ENCODE measurements at places on chromosomes 11 and 22.

DNA sequence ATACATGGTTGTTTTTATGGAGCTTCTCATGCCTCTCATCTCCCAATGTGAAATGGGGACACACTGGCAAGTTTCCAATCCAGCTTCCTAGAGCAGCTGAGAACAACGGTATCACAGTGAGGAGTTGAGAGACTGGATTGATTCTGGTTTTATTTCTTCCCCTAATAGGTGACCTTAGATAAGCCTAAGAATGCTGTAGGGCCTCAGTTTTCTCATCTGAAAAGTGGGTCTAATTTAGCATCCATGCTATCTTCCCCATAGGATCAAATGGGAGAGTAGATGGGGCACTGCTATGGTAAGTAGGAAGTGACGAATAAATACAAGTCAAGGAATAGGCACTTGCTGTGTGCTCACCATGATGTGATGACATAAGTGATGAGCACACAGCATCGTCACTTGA is 61.1 kb upstream of the PHOX2A start:
- H3K27ac ChIP-seq, result no peak overlapping the region
- H3K4me3 ChIP-seq, result no peak overlapping the region
- no peaks in the 10 kb centered on the region for H3K36me3 ChIP-seq
- H3K27me3 ChIP-seq, result no peaks in the 10 kb centered on the region
- H3K4me1 ChIP-seq, result no peaks in the 10 kb centered on the region

DNA sequence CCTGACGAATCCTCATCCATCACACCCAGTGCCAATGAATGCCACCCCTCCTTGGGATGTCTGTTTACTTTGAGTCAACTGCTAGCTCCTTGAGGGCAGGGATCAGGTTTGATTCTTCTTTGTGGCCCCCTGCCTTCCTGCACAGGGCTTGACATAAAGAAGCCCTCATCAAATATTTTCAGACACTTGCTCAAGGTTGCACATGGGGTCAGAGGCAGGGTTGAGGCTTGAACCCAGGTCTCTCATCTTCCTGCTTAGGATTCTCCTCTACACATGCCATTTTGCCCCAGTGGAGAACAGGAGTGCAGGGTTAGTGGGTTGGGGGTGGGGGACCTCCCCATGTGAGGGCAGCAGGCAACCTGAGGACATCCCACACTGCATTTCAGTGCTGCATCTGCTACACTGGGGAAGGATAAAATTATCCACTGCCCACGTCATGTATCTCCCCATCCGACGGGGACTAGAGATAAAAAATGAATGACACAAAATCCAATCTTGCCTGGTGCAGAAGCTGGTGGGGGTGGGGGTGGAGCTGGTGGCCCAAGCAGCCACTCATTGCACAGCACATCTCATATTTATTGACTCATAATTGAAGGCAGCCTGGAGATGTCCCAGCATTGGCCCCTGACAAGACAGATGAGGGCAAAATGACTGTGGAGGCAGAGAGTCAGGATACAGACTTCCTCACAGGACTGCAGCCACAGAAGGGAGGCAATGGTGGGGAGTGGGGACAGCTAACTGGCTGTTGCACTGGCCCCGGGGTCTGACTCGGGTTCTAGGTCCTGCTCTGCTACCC is 41.3 kb downstream of the NEU3 start:
- H3K4me3 ChIP-seq, result no peak overlapping the region
- peaks cover 11% of the 10 kb centered on the region for H3K4me1 ChIP-seq
- H3K36me3 ChIP-seq, result peaks cover 5% of the 10 kb centered on the region
- no peak overlapping the region for H3K27ac ChIP-seq

DNA sequence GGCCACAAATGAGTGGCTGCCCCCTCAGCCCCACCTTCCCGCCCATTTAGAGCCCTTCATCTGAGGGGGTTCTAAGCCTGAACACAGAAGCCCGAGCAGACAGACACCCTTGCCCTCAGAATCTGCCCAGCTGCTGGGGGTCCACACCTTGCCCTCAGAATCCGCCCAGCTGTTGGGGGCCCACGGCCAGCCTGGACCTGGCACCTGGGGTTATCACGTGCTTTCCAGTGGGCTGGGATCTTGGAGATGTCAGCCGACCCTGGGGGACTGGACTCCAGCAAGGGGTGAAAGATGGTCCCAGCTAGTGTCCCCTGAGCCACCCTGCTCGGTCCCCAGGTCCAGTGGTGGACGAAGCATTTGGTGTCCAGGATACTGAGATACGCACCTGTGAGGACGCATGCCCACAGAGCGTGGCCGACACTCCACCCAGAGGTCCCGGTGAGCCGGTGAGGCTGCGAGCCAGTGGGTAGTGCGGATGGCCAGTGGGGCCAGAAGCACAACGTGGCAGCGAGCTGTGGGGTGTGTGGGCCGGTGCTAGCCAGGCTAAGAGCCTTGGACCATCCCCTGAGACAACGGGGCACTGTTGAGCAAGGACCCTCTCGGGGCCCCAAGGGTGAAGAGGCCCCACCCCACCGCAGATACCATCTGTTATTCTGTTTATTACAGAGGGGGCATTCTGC is 3.1 kb upstream of the CTSD start:
- H3K4me3 ChIP-seq, result no peak overlapping the region
- peaks cover 42% of the 10 kb centered on the region for H3K36me3 ChIP-seq
- H3K4me1 ChIP-seq, result peaks cover 37% of the 10 kb centered on the region
- no peak for DNase-seq

DNA sequence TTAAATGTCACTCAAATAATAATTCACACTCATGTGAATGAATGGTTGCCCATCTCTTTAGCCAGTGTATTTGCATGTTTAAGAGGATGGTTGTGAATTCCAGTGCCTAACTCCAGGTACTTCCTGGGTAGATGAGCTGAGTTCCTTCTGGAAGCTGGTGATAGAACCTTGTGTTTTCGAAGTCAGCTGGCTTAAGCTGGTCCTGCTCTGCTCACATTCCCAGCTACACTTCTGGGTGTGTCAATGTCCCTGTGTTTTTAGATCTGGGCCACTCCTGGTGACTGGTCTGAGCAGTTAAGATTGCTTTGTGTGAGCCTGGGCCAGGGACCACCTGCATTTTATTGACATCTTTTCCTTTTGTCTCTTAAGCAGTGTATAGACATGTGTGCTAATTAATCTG is 10.6 kb downstream of the TEAD1 start:
- H3K27me3 ChIP-seq, result no peaks in the 10 kb centered on the region
- peak overlapping the region; percentile 68 for H3K27ac ChIP-seq
- no peak overlapping the region for H3K4me3 ChIP-seq
- H3K36me3 ChIP-seq, result peaks cover 42% of the 10 kb centered on the region
- no peak for DNase-seq

DNA sequence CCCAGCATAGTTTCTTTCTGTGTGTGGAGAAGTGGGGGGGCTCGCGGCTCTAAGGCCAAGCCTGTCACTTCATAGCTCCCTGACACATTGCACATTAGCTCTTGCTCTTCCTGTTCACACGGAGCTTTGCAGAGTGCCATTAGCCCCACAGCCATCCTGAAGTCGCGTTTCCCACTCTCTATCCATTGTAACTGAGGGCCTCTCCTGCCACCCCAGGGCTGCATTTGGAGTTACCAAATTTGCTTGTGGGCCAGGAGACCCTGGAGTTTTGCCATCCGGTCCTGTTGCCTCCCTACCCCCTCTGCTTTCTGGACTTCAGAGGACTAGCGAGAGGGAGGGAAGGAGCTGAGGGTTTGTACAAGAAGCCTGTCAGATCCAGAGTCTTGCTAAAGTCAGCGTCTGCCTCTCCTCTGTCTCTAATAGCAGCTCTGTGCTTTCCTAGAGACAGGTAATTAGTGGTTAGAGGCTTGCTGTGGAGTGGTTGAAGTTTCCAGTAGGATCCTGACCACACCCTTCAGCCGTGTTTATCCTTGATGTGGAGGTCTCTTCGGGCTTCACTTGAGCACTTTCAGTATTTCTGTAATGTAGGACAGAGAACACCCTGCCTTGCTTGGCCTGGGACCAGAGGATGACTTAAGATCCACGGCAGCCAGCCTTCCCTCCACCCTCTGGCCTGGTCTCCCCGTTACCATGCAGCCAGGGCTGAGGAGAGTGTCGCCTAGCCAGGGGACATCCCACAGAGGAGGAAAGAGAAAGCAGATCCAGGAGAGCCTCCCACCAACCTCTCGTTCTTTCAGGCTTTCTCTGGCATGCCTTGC is 14.1 kb downstream of the DCPS start:
- H3K36me3 ChIP-seq, result no peaks in the 10 kb centered on the region
- H3K27me3 ChIP-seq, result no peaks in the 10 kb centered on the region
- no peak overlapping the region for H3K27ac ChIP-seq
- H3K4me1 ChIP-seq, result peaks cover 18% of the 10 kb centered on the region
